Stimulated activated CD8-positive, alpha-beta memory T cell treated with anti-CD3 and anti-CD28 coated beads, Interleukin-7, amount 100 ng/mL, for 4 hours (primary cell): ENCODE measurements at places on chromosomes 1 and 21.

- DNase-seq: no peak
These were observed 19.3 kb upstream of the ADARB1 start for GRCh38 chr21:45054927-45055612.

DNA sequence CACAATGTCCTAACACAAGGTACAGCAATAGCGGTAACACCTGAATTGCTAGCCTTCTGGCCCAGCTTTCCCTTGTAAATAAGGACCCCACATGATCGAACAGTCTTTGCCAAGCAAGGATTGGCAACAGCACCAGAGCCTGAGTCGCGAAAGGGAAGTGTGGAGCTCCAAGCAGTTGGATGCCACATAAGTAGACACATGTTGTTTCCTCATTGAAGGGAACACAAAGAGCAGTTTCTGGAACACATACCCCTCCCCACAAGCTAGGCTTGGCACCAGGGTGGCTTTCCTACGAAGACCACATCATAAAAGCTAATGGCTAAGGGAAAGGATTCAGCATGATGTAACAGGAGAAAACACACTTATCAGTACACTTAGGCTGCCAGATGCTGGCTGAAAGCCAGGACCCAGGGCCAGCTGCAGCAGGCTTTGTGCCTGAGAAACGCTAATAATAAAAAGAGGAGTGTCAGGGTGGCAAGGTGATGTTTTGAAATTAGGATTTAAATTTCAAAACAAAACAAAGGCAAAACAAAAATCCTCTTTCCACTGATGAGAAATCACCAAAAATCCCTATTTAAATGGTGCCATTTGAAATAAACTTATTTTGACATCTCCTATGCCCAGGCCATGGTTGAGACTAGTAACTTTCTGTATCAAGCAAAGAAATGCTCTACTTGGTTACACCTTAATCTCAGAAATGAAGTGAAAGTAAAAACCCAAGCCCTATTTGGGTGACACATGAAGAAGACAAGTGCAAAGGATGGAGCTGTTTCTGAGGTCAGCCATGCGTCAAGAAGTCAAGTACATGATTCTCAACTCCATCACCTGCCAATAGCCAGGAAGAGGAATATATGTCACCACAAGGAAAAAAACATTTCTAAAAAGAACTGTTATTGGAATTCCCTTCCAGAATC lies 11.9 kb upstream of the CPLANE2 start:
- no peak for DNase-seq

DNA sequence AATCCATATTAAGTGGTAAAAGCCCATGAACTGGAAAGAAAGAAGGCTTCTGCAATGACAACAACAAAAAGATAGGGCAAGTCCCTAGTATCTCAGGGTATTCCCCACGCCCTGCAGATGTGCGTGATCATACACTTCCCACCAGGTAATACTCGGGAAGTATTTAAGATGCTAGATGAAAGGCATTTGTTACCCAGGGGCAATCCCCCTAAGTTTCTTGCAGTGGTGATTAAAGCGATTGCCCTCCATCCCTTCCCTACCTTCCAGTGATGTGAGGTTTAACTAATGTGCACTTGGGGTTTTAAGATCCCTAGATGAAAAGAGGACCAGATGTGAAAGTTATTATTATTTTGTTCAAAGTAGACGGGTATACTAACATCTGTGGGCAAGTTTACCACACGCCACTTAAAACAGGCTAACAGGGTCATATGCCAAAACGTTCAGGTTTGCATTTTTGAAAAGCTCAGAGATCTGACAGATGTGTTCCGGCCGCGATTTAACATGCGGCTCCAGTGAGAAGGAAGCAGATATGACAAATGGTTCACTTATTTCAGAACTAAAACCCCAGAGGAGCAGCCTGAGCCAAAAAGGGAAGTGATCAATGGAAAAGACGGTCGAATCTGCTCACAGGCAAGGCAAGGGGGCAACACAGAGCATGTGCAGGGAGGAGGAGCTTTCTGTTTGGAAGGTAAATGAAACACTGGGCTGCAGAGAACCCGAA lies 17.4 kb downstream of the TIAM1 start:
- peak; percentile 27 for DNase-seq

GRCh38 chr1:8866792-8867415 lies 11.6 kb downstream of the ENO1 start:
- DNase-seq: no peak

- no peak for DNase-seq
These were observed 24.6 kb upstream of the CNTN2 start for GRCh38 chr1:205018381-205018780.

GRCh38 chr1:1177452-1178206 lies 3.9 kb downstream of the TTLL10 start:
- DNase-seq: no peak

DNA sequence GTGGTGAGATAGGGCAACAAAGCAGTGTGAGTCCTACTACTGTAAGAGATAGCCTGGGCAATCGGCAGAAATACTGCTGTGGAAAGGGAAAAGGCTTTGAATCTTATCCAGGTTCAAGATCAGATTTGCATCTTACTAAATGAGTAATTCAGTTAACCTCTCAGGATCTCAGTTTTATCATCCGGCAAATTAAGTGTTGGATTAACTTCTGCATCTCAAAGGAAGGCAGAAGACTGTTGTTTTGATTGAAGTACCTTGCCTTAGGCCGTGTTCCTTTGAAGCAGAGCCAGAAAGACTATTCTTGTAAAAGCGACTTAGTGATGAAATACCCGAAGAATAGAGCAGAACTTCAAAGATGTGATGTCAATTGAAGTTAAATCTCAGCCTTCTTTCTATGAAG lies 612.9 kb upstream of the USP24 start:
- no peak for DNase-seq

- no peak for DNase-seq
These were observed 184.0 kb downstream of the CDC7 start for GRCh38 chr1:91684481-91685196.
